ENCODE measurements at places on chromosomes 16 and 17. TPM values are rescaled to one million over a fixed set of nuclear protein-coding genes. Genes with fewer than 3 reads are reported as not detected.

- DNase-seq: peak; percentile 76
Observed at GRCh38 chr17:48541577-48542113, 3.3 kb downstream of the HOXB2 start.

GRCh38 chr16:66858740-66859396, 14.7 kb downstream of the CA7 start:
- DNase-seq: peak; percentile 82

- DNase-seq: no peak
Observed at GRCh38 chr17:60573236-60574051, 26.5 kb upstream of the PPM1D start.

GRCh38 chr16:7615565-7615964, 282.9 kb downstream of the RBFOX1 start:
- no peak for DNase-seq

DNA sequence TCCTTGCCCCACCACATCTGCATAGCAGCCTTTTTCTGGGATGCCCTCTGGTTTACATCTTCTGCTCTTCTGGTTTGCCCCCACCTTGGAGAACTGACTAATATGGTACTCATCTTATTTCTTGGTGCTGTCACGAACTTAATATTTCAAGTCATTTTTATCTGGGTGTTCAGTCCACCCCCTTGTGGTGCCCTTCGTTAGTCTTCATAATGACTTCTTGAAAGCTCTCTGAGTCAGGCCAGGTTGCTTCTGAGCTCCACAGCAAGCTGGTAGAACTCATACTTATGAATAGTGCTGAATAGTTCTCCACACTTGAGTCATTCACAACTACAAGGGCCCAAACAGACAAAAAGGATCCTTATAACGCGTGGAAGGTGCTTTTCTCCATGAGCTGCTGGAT, 35.8 kb upstream of the TEKT3 start:
- no peak for DNase-seq

DNA sequence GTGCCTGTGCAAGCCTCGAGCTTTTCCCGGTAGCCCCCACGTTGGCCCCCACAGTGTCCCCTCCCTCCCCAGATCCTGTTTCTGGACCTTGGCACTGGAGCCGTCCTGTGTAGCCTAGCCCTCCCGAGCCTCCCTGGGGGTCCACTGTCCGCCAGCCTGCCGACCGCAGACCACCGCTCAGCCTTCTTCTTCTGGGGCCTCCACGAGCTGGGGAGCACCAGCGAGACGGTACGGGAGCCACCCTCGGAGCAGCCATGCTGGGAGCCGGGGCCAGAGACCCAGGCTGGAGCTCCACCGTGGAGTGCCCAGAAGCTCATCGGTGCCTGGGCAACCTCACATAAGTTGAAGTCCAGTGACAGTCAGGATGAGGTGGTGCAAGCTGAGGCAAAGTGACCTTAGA, 11.8 kb downstream of the RGS11 start:
- DNase-seq: no peak

- peak; percentile 36 for DNase-seq
Observed at GRCh38 chr17:38915639-38915995, 9.8 kb upstream of the LASP1NB start.

- DNase-seq: no peak
Observed at GRCh38 chr16:6035161-6035560, 937.6 kb upstream of the EEF2KMT start.

GRCh38 chr17:74467221-74467951, 952 bp downstream of the CD300A start:
- DNase-seq: no peak

DNA sequence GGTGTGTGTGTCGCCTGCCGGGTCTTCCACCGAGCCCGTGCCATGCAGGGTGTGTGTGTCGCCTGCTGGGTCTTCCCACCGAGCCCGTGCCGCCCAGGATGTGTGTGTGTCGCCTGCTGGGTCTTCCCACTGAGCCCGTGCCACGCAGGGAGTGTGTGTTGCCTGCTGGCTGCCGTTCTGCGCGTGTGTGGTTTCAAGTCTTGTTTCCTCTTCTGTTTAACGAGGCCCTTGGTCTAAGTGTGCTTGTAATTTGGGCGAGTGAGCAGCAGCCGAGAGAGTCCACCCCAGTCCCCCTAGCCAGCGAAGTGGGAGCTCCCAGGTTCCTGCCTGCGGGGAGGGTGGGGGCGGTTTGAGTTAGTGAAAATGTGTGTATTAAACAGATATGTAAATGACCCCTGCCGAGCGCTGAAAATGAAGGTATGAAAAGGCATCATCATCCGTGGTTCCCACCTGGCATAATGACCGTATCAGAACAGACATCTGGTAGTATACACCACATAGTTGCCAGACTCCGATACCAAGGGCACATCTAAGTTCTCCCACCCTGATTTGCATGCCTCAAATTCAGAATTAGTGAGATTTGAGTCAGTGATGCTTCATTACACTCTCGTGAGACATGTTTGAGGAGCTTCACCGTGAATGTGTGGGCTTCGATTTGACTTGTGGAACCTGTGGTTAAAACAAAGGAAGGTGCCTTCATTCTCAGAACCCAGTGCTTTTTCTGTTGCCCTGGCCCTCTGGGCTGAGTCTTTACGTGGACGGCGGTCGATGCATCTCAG, 114.5 kb upstream of the CHMP6 start:
- no peak for DNase-seq

DNA sequence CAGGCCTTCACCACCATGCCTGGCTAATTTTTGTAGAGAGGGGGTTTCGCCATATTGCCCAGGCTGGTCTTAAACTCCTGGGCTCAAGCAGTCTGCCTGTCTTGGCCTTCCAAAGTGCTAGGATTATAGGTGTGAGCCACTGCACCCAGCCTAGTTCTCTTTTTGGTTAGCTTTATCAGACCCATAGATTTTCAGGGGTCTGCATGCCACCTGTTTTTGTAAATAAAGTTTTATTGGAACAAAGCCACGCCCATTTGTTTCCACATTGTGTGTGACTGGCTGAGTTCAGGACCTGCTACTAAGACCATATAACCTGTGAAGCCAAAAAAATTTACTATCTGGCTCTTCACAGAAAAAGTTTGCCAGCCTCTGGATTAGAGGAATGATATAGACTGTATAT, 7.6 kb downstream of the PSMD11 start:
- no peak for DNase-seq

DNA sequence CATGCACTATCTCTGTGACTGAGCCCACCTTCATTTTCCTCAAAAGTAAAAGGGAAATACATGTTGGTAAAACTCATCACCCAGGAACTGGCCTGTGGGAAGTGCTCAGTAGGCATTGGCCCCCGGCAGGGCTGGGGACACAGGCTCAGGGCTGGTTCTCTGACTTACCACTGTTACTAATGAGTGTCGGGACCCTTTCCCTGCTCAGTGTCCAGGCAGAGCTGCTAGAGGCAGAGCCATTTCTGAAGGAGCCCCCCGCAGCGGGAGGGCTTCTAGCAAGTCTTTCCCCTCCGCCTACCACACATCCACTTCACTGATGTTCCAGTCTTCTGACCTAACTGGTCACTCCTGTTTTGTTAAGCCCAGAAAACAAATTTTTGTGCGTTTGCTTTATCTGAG, 1.7 kb upstream of the PEMT start:
- DNase-seq: no peak

GRCh38 chr17:46274238-46274637, 20.7 kb upstream of the LRRC37A start:
- DNase-seq: no peak

DNA sequence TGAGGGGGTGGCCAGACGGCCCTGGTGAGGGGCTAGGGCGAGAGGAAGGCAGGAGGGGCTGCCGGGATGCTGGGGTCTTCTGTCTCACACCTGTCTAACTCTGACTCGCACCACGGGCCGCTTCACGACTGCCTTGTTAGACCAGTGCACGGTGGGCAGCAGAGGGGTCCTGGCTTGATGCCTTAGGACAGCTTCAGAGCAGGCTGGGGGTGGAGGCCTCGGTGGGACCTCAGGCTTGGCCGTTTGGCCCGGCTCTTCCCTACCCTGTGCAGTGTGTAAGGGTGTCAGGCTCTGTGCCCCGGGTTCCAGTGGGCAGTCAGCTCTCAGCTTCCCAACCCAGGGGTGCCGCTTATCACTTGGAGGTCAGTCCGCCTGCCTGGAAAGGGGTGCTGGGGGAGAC, 100.7 kb downstream of the OR1D5 start:
- no peak for DNase-seq

DNA sequence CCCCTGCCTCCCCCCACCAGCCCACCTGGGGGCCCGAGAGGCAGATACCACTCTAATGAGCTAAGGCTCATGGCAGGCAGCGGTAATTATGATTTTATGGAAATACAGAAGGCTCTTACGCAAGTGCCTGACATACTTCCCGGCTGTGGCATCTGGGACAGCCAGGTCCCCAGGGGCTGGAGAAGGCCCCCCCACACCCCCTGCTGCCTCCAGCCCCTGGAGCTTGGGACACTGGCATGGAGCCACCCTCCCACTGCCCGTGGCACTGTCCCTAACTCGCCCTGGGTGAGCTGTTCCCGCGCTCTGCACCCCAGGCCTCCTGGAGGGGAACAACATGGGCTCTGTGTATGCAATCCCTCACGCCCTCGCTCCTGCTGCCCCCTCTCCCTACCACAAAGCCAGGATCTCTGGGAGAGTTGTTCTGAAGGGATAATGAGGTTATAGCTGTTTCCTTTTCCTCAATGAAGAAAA, 5.4 kb upstream of the STAC2 start:
- DNase-seq: no peak

DNA sequence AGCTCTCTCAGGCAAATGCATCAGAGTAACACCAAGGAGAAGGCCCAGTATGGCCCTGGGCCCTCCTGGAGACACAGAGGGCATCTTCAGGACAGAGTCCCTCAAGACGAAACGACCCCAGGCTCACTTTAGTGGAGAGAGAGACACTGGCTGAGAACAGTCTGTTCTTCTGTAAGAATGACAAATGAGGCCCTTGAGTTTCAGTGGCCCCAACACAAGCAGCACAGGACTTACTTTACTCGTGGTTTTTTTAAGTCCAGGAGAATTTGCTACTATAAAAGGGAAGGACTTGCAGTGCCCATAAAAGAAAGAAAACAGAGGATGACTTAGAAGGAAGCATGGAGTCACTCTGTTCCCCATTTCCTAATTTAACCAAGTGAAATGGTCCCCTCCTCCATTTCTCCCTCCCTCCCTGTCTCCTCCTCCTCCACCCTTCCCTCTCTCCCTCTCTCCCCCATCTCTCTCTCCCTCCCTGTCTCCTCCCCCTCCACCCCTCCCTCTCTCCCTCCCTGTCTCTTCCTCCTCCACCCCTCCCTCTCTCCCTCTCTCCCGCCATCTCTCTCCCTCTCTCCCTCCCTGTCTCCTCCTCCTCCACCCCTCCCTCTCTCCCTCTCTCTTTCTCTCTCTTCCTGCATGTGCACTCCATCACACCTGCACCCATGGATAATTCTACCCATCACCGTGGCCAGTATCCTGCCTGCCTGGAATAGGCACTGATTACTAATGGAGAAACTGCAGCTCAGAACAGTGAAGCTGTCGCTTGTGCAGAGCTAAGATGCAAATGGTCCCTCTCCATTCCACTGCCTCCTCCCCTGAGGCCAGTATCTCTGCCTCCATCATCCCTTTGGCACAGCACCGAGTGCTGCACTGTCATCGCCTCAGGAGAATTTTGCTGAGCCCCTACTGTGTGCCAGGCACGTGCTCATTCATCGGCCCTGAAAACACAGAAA, 47.3 kb upstream of the RBFOX3 start:
- DNase-seq: peak; percentile 26

GRCh38 chr16:79871906-79872305, 271.4 kb upstream of the MAF start:
- no peak for DNase-seq

DNA sequence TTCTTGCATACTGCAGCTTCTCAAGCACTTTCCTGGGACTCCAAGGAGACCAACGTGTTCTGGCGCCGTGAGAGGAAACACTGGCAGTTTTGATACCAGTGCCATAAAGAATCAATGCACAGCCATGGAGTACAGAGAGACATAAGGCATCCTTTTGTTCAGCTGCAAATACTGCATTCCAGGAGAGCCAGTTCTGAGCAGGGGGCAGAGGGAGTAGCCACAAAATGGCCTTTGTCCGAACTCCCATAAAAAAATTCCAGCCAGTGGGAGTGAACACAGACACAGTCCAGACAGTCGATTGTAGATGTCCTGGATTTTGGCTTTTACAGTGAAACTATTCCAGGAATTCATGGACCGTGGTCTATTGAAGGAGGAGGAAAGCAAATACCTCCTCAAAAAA, 36.2 kb upstream of the TEKT3 start:
- DNase-seq: no peak

- DNase-seq: no peak
Observed at GRCh38 chr17:8005357-8005756, 2.9 kb downstream of the GUCY2D start.

DNA sequence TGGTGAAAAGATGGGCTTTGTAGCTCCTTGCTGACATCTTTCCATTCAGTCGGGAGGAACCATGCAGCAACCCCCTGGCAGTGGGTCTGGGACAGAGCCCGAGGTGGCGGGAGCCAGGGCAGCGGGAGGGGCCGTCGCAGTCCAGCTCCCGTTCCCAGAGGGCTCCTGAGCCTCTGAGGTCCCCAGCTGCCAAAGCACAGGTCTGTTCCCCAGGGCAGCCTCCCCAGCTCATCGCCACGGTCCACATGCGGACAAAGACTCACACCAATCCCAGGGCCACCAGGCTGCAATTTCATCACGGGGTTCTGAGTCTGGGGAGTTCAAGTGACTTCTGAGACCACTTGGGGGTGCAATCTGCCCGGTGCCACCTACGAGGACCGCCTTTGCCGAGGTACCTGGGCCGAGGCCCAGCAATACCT, 196.0 kb downstream of the RBFOX3 start:
- DNase-seq: no peak

DNA sequence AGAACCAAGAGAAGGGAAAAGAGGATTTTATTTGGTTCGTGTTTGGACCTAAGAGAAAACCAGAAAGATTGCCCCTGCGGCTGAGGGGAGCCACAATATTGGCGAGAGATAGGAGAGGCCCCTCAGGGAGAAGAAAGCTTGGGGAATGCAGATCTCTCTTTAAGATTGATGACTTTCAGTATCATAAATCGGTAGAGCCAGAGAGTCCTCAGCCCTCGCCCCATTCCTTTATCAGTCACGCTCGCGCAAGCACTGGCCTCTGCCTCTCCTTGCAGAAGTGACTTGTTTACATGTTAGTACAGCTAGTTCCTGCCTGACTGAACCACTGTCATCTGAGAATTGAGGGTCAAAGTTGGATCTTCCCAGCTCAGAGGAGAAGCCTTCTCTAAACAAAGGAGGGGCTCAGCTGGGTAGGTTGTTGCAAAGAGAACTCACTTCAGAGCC, 21.5 kb upstream of the KRT19 start:
- DNase-seq: no peak

GRCh38 chr17:29060475-29060874, 17.5 kb downstream of the PIPOX start:
- DNase-seq: no peak

Gene FAHD1
- total RNA-seq: 20.5 TPM

Gene TP53TG3F
- total RNA-seq: not detected

Gene NAA38
- 68.8 TPM for total RNA-seq
